ENCODE measurements at places on chromosomes 5 and 9.

GRCh38 chr5:79924936-79925893, 65.8 kb downstream of the MTX3 start:
- DNase-seq: no peak

DNA sequence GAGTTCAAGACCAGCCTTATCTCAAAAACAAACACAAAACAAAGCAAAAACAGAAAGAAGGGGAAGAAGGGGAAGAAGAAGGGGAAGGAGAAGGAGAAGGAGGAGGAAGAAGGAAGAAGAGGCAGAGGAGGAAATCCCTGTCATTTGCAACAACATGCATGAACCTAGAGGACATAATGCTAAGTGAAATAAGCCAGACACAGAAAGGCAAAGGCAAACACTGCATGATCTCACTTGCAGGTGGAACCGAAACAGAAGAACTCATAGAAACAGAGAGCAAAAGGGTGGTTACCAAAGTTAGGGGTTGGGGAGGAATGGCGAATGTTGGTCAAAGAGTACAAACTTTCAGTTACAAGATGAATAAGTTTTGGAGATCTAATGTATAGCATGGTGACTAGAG, 135.4 kb downstream of the UGCG start:
- no peak for DNase-seq

DNA sequence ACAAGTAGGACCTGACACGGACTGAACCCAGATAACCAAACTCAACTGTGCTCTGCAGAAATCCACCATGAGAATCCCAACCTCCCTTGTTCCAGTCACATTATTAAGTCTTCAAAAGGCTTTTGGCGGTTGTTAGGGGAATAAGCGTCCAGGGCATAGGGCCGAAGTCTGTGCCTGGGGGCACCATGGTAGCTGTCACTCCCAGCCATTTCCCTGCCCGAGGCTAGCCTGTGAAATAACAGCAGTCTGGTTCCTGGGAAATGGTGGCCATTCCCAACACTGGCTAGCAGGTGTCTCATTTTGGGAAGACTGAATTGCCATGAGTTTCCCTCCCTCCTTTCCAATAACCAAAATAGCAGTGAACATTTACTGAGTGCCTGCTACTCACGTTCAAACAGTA, 122.2 kb downstream of the CRB2 start:
- no peak for DNase-seq

DNA sequence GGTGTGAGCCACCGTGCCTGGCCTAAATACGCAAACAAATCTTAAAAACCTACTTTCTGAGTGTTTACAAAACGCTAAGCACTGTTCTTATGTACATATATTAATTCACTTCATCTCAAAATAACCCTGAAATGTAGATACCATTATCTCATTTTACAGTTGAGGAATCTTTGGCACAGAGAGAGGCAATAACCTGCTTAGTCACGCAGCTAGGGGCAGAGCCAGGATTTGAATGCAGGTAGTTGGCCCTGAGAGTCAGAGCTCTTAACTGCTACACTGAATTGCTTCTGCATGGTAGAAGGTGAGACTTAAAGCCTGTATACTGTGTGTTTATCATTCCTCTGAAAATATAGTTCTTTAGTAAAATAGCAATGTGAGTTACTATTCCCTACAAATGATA, 21.9 kb downstream of the ARHGEF37 start:
- no peak for DNase-seq

All from ecto neural progenitor cell (in vitro differentiated cells).